ENCODE measurements at places on chromosomes 12 and 14.
A peak's percentile ranks its signal among the peaks of the same experiment; 100 is the strongest.

DNA sequence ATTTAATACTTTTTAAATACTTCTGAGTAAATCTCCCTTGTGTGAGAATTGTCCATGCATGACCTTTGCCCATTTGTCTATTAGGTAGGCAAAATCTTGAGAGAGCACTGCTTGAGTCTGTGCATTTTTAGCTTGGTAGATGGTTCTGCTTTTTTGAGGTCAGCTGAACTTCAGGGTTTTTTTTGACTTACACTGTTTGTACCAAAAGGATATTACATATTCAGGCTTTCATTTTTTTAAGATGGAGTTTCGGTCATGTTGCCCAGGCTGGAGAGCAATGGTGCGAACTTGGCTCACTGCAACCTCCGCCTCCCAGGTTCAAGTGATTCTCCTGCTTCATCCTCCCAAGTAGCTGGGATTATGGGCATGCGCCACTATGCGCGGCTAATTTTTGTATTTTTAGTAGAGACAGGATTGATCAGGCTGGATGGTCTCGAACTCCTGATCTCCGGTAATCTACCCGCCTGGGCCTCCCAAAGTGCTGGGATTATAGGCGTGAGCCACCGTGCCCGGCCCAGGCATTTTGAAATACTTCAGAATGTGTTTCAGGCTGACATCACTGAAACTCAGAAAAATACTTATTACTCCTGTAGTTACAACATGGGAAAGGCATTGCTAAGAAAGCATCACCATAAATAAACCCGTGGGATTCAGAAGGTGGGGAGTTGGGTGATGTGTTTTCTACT, 11.1 kb downstream of the RASSF3 start:
- DNase-seq: no peak

DNA sequence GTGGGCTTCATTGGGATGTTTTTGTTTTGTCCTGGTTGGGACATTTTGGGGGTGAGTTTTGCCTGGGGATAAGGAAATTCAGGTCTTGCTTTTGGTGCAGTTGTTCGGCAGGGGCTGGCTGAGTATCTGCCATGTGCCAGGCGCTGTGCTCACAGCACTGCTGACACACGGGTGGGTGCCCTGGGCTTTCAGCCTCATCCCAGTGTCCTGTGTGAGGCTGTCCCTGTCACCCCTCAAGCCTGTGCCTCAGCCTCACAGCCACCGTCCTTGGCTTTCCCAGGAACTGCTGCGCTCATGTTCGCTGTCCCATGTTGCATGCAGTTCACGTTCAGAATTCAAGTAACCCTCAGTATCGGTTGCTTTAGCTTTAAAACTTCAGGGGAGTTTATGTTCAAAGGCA, 24.9 kb downstream of the XRCC3 start:
- DNase-seq: no peak

DNA sequence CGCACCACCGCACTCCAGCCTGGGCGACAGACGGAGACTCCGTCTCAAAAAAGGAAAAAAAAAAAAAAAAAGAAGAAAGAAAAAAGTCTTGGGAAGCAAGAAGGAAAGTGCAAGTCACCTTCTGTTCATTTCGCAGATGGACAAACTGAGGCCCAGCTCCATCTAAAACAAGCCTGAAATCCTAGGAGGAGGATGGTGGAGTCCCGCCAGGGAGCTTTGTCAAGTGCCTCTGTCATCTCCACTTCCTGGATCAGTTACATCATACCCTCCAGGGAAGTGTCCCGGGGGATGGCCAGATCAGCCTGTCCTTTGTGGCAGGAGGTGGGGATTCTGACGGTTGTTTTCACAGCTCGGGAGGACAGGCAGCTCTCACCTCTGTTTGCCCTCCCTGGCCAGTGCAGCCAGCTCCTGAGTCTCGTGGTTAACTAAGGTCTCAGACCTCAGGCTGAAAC, 8.7 kb upstream of the SDSL start:
- DNase-seq: no peak

DNA sequence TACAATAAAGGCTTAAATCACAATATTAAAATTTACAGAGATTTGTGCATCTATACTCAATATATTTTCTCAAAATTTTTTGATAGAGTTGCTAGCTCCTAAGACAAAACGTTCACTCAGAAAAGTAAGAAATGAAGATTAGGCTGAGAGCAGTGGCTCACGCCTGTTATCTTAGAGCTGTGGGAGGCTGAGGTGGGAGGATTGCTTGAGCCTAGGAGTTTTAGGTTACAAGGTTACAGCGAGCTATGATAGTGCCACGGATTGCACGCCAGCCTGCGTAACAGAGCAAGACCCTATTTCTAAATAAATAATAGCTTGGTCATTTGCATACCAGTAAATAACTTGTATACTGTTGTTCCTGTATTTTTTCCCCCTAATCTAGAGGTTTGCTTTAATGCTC, 35.0 kb upstream of the CFL2 start:
- DNase-seq: no peak

- DNase-seq: peak; percentile 74
Measured at GRCh38 chr12:119444462-119445044, 110.0 kb downstream of the CCDC60 start.

- no peak for DNase-seq
Measured at GRCh38 chr14:23115039-23115731, 3.9 kb downstream of the CEBPE start.

DNA sequence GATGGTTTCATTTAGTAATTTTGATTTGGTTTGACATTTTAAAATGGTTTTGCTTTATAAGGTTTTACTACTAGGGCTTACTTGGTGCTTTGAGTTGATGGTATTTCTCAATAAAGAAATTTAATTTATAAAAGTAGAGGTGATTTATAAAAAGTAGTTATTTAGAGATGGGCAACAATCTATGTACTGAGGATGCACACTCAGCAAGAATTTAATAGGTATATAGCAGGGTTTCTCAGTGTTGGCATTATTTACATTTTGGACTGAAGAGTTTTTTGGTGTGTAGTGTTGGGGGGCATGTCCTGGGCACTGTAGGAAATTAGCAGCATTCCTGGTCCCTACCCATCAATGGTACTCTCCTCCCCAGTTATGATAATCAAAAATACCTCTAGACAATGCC, 47.7 kb downstream of the PPHLN1 start:
- DNase-seq: no peak

Measured in hematopoietic multipotent progenitor cell treated with erythropoietin and hydrocortisone succinate and interleukin-3 and kit ligand, for 15 days (in vitro differentiated cells).